Stimulated activated CD4-positive, alpha-beta T cell treated with anti-CD3 and anti-CD28 coated beads, Interleukin-15, amount 100 ng/mL, for 1 hour (primary cell): ENCODE measurements at places on chromosomes 11 and 22.

GRCh38 chr11:125364121-125364826, 131.8 kb downstream of the FEZ1 start:
- DNase-seq: no peak

DNA sequence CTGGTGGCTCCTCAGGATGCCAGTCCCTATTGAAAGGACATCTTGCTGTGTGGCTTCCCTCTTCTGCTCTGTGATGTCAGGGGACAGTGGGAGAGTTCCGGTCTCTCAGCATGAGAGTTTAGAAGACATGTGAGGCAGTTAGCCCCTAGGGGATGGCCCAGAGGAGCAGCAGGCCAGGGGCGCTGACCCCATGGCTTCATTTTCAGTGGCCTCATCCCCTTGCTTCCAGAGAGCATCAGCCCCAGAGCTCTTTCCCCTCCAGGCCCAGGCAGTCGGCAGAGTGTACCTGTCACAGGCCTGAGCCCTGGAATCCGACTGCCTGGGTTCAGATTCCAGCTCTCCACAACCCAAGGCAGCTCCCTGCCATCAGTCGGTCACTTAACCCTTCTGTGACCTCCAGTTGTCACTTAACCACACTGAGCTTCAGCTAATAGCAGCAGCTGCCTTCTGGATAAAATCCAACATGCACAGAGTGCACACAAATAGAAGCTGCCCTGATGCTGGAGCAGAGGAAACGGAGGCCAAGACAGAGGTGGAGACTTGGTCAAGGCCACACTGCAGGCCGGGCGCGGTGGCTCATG, 14.1 kb upstream of the LRRC10B start:
- no peak for DNase-seq

- no peak for DNase-seq
Measured at GRCh38 chr22:29167032-29167911, 38.4 kb upstream of the EMID1 start.

GRCh38 chr11:84905411-84905810, 721.7 kb downstream of the DLG2 start:
- no peak for DNase-seq

DNA sequence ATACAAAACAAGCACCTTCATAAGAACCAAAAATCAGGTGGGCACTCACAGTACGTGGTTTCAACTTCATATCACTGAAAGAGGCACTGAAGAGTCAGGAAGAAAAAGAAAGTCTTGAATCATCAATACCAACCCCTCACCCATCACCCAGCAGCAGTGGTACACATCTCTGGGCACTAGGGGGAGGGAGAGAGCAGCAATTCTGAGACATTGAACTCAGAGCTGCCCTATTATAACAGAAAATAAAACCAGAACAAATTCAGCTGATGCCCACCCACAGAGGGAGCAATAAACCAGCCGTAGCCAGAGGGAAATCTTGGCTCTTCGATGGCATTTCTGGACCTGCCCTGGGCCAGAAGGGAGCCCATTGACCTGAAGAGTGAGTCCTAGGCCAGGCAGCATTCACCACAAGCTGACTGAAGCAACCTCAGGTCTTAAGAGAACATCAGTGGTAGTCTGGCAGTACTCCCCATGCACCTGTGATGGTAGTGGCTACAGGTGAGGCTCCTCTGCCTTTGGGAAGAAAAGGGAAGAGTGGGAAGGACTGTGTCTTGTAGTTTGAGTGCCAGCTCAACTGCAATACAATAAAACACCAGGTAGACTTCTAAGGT, 42.2 kb upstream of the FAM181B start:
- no peak for DNase-seq

GRCh38 chr11:5223686-5224085, 3.2 kb downstream of the HBB start:
- no peak for DNase-seq

GRCh38 chr11:12141283-12141682, 30.9 kb downstream of the MICAL2 start:
- DNase-seq: no peak

DNA sequence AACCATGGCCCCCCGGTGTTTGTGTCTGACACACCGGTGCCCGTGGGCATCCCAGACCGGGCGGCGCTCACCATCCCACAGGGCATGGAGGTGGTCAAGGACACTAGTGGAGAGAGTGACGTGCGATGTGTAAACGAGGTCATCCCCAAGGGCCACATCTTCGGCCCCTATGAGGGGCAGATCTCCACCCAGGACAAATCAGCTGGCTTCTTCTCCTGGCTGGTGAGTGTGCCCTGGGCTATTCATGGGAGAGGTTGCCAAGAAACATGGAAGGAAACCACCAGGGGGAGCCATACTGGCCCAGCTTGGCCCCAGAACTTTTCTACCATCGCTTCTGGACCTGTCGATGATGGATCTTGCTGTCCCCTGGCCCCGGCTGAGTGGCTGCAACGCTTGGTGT, 36.5 kb downstream of the PRDM11 start:
- no peak for DNase-seq

GRCh38 chr11:103928040-103928801, 108.2 kb upstream of the DDI1 start:
- DNase-seq: no peak

DNA sequence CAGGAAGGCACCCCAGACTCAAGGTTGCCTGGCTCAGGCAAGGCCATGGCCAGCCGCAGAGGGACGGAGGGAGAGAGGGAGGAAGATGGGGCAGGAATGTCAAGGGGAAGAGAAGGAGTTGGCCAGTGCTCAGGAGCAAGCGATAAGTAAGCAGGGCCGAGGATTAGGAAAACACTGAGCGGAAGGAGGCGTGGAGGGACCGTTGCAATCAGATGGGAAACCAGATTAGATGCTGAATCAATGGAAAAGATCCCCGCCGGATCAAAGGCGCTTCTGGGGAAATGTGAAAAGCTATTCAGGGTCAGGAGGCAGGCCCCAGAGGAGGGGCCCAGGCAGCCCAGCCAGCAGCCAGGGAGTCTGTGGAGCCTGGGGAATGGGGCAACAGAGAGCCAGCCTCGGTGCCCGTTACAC, 26.6 kb upstream of the MYEOV start:
- no peak for DNase-seq

DNA sequence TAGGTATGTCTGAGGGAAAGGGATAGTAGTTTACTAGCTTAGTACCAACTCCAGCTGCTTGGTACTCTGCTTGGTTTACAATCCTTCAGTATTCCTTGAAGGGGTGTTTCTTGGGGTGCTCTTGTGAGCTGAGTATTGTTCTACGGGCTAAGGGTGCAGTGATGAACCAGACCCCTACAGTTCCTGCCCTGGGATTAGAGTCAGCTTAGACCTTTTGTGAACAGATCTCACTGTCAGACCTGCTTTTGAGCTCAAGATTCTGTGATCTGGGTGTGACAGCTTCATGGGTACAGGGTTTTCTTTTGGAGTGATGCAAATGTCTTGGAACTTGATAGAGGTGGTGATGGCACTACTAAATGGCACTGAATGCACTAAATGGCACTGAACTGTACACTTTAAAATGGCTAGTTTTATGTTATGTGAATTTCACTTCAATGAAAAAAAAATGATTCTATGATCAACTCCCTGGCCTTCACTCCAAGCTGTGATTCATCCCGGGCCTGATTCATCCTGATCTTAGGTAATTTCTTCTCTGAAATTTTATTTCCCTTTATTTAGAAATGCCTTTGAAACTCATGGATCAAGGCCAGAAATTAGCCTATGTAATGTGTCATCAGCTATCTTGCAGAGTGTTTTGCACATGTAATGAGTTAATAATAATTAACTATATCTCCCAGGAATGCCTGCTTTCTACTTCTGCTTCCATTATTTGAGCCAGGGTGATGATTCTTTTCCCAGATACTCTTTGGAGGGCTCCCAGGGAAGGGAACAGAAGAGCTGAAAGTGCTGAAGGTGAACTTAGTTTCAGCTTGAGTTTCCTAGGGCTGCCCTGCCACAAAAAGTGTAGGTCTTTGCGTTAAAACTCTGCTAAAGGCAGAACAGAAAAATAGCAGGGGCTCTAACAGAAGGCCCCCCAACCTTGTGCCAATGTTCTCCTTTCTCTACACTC, 87.9 kb downstream of the NCAM1 start:
- DNase-seq: no peak

- no peak for DNase-seq
Measured at GRCh38 chr11:746289-747157, 741 bp upstream of the TALDO1 start.

GRCh38 chr22:47332246-47332980, 570.0 kb downstream of the TBC1D22A start:
- no peak for DNase-seq

- DNase-seq: no peak
Measured at GRCh38 chr22:19992481-19992911, 24.1 kb downstream of the ARVCF start.

GRCh38 chr11:47593934-47594855, at the start of gene C1QTNF4:
Gene C1QTNF4 (minus strand): TSS chr11:47594411. CDS start chr11:47590810, 3,601 bp downstream.
- DNase-seq: no peak

GRCh38 chr11:94593030-94593429, 25.9 kb downstream of the PIWIL4 start:
- DNase-seq: no peak

DNA sequence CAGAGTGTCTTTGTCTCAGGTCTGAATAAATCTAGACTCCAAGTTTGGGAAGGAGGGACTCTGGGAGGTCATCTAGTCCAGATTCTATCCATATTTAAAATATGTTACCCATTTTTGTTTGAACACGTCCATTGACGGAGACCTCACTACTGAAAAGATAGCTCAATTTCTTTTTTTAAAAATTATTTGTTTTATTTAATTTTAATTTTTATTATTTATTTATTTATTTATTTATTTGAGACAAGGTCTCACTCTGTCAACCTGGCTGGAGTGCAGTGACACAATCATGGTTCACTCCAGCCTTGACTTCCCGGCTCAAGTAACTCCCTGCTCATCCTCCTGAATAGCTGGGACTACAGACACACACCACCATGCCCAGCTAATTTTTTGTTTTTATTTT, 89.5 kb upstream of the SNX19 start:
- DNase-seq: no peak

GRCh38 chr11:103623933-103624332, 412.5 kb upstream of the DDI1 start:
- no peak for DNase-seq

DNA sequence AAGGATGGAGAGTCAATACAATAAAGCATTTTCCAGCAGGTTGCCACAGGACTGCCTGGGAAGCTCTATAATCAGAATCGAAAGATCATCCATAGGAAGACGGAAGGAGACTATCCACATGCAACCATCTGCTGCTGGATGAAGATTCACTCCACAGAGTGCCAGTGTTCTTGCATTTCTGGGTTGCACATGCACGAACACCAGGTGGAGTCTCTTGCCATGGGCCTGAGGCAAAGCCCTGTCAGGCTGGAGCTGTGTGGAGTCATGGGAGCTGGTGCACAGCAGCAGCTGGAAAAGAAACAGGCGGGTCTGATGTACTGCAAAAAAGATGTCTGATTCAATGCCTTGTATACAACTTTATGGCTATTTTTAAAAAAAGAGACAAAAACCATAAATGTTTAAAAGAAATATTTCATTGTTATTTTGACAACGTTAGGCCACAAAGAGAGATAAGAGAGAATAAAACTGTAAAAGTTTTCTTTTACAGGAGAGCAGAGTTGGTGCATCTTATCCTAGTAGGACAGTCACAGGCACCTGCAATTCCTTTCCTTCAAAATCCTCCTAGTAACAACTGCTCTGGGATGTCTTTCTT, 12.9 kb upstream of the FAT3 start:
- no peak for DNase-seq

DNA sequence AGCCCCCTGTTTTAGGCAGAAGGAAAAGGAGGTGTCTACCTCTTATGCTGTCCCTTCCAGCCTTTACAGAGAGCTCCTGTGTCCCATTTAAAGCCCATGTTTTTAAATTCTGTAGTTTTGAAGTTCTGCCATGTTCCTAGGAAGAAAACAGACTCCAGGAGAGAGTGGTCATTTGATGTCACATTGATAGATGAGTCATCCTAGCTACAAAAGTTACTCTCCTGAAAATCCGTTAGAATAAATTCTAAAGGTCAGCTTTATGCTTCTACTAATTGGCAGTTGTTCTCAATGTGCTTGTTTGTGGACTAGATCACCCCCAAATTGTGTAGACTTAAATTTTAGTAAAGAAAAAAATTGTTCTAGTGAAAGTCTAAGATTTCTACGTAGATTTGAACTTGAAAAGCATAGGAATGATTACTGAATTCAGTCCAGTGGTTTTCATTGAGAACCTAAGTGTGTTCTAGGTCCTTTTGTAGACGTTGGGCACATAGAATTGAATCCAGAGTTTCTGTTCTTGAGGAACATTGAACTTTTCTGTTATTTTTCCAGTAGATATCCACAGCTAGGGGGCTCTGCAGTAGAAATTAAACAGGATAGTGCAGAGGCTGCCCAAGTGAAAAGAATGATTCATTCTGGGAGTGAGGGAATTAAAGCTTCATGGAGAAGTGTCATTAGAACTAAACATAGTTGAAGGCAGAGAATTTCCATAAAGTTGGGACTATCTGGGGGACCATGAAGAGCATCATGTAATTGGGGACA, 140.6 kb upstream of the RASSF10 start:
- no peak for DNase-seq

DNA sequence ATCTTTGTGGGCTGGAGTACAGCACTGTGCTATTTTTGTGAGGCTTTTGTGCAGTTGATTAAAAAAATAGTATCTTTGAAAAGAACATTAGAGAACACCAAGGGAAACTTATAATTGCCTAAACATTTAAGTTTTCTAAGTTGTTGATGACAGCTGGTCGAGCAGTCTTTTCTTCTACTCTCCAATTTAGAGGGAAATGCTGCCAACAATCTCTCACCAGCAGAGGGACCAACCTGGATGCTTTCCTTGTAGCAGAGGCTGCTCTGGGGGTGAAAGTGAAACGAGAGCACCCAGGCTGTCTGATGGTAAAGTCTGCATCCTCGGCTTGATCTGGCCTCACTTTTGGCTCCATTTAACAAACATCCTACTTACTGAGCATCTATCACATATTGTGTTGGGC, 1286.5 kb upstream of the TENM4 start:
- no peak for DNase-seq

GRCh38 chr11:3368199-3368598, 10.7 kb downstream of the ZNF195 start:
- no peak for DNase-seq
